PC-9 (cell line): ENCODE measurements at places on chromosomes 2 and 18.

- no peak for DNase-seq
Measured at GRCh38 chr18:34153711-34154110, 71.0 kb downstream of the NOL4 start.

- no peak for DNase-seq
Measured at GRCh38 chr2:30237239-30237965, 6.1 kb downstream of the LBH start.

- DNase-seq = no peak
Measured at GRCh38 chr2:168538534-168538933, 82.5 kb downstream of the CERS6 start.

DNA sequence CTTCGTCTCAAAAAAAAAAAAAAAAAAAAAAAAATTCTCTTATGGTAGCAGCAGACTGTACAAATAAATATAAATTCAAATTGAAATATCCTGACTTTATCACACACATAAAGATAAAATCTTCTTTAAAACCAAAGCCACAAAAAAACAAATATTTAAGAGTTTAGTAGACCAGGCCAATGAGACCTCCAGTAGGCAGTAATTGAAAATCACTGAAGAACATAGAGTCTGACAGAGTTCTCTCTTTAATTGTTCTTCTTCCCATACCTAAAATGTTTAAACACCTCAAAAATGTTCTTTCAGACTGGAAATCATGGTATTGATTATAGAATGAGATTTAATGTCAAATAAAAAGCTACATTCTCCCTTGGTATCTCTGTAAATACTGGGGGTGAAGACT lies 20.8 kb downstream of the PRPF40A start:
- DNase-seq = no peak

DNA sequence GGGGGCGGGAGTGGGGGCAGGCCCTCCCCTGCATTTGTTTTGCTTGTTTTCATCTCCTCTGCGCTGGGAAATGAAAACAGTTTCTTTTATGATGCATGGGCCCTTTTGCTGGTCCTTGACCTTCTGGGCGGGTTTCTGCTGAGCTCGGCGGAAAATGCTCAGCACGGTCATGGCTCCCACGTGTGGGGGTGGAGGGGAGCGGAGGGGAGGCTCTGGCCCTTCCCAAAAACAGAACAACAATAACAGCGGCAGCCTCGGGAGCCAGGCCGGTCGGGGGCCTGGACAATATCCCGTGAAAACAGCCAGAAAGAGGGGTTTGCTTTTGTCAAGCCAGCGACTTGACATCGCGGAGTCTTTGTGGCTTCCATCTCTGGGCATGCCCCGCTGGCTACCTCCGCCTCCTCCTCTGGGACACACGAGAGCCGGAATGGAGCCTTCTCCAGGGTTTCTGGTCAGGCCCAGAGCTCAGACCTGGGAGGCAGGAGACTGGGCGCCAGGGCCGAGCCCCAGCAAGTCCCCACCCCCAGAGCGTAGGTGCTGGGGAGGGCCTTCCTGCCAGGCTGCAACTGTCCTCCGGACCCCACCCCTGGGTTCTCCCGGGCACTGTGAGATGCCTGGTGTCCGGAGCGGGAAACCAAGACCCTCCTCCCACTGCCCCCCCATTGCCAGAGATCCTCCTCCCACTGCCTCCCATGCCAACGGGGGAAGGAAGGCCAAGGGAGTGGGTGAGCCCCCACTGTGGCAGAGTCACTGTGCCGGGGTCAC lies 35.9 kb upstream of the SNED1 start:
- DNase-seq = no peak

GRCh38 chr18:26621161-26622026 lies 73.0 kb upstream of the KCTD1 start:
- DNase-seq = peak; percentile 25

GRCh38 chr2:182359990-182360662 lies 66.7 kb downstream of the PDE1A start:
- no peak for DNase-seq

GRCh38 chr2:138930571-138930970 lies 150.4 kb upstream of the NXPH2 start:
- no peak for DNase-seq

DNA sequence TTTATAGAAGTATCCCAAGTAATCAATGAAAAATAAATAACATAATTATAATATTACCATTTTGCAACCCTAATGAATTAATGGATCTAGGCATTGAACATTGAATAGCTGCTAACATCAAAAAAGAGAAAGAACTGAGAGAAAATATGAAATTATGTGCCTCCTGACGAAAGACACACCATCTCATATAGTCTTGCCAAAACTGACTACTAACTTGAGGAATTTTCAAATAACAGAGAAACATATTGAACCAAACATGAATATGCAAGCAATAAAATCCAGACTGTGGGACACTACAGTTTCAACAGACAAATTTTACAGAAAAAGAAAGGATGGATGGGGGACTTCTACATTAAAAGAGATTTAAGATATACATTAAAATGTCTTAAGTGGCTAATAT lies 165.7 kb downstream of the WDPCP start:
- DNase-seq = no peak

DNA sequence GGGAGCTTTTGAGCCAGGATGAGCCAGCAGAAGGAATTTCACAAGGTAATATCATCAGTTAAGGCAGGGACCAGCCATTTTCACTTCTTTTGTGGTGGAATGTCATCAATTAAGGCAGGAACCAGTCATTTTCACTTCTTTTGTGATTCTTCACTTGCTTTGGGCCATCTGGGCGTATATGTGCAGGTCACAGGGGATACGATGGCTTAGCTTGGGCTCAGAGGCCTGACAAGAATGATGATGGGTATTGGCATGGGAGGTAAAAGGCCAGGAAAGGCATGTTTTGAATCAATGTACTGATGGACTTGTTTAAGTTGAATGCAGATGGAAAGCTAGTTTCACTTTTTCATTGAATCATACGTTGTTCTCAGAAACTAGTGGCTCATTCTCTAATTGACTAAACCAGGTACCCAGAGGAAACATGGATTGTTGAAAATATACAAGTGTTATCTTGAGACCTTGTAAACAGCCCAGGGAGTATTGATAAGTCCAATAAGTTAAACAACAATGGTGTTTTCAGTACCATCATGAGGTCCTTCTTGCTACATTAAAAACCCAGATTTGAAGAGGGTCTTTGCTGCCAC lies 1672.5 kb upstream of the DDX18 start:
- DNase-seq = no peak

DNA sequence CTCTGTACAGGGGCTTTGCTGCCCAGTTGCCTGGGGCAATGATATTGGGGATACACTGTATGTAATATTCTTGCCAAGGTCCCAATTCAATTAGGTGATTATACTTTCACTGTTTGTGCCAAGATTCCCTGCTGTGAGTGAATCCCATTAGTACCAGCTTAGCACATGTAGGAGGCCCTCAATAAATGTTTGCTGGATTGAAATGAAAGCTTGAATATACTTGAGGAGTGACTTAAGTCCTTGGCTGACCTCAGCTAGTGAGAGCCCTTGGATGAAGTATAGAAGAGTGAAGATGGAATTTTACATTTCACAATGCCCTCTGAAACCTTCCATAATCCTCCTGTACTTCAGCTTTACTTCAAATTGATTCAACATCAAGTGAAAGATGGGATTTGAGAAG lies 102.9 kb downstream of the GATA6 start:
- no peak for DNase-seq
